ENCODE measurements at places on chromosomes 3 and 15.

DNA sequence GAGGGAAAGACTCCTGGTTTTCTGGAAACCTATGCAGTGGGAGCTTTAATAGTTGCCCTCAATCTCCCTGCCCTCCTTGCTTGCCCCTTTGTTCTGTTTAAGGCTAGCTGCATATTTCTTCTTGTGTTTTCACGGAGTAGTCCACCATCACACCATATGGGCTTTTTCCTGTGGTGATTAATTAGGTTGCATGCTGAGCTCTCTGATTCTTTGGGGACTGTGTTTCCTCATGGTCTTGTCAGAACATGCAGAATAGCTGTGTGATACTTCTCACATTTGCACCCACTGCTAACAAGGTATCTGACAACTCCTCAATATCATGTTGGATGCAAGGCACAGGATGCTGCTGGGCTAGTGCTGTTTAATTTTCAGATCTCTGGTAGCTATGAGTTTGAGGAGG lies 139.6 kb downstream of the PTPRG start:
- DNase-seq: no peak

- DNase-seq: peak; percentile 58
Measured at GRCh38 chr3:38454884-38455638, 1.4 kb downstream of the ACVR2B start.

DNA sequence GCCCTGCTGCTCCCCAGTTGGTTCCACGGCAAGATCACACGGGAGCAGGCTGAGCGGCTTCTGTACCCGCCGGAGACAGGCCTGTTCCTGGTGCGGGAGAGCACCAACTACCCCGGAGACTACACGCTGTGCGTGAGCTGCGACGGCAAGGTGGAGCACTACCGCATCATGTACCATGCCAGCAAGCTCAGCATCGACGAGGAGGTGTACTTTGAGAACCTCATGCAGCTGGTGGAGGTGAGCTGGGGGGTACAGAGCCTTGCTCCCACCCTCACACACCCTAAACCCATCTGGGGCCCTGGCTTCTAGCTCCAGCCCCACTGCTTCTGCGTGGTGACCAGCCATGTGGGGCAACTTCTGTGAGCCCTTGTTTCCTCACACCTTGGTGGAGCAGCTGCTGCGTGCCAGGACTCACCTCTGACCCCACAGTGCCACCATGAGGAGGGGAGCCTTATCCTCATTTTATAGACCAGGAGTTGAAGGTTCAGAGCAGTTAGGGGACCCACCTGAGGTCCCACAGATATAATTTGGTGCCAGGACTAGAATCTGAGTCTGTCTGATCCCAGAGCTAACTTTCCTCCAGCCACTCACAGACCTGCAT lies 13.3 kb upstream of the LMAN1L start:
- peak; percentile 39 for DNase-seq

GRCh38 chr3:11545186-11545851 lies 98.4 kb downstream of the VGLL4 start:
- DNase-seq: no peak

GRCh38 chr15:68052431-68052830 lies 1.7 kb upstream of the PIAS1 start:
- DNase-seq: no peak

- no peak for DNase-seq
Measured at GRCh38 chr3:118973050-118973449, 61.6 kb downstream of the IGSF11 start.

- no peak for DNase-seq
Measured at GRCh38 chr15:79978655-79979514, 7.9 kb upstream of the BCL2A1 start.

- DNase-seq: no peak
Measured at GRCh38 chr15:84750583-84751092, 2.2 kb downstream of the ZNF592 start.

- no peak for DNase-seq
Measured at GRCh38 chr3:67016522-67017080, 18.5 kb downstream of the KBTBD8 start.

- DNase-seq: peak; percentile 61
Measured at GRCh38 chr15:71743861-71744382, 66.4 kb upstream of the NR2E3 start.

All from activated CD4-positive, alpha-beta memory T cell treated with anti-CD3 and anti-CD28 coated beads, Interleukin-2, amount 10 ng/mL, durations not matched to agents 7 days and 5 days (primary cell).